ENCODE measurements at places on chromosomes 1 and 21.
A peak's percentile ranks its signal among the peaks of the same experiment; 100 is the strongest.

GRCh38 chr1:177880339-177880891 is 89.4 kb downstream of the SEC16B start:
- no peak for DNase-seq

DNA sequence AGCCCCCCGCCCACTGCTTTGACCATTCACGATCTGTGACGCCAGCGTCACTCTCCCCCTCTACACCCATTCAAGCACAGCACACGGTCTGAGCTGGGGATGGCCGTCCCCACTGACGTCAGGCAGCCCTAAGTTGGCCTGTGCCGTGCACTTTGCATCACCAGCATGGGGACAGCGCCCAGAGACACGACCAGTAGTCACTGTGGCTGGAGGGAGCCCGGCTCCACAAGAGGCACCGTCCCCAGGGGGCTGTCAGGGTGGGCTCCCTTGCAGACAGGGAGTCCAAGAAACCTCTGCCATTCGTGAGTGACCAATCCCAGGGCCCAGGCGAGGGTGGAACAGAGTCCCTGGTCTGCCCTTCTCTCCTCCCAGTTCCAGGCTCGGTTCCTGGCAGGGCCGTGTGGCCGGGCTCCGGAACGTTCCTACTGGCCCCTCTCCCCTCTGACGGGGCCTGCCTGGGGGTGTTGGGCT is 2.3 kb downstream of the KRTAP10-8 start:
- no peak for DNase-seq

DNA sequence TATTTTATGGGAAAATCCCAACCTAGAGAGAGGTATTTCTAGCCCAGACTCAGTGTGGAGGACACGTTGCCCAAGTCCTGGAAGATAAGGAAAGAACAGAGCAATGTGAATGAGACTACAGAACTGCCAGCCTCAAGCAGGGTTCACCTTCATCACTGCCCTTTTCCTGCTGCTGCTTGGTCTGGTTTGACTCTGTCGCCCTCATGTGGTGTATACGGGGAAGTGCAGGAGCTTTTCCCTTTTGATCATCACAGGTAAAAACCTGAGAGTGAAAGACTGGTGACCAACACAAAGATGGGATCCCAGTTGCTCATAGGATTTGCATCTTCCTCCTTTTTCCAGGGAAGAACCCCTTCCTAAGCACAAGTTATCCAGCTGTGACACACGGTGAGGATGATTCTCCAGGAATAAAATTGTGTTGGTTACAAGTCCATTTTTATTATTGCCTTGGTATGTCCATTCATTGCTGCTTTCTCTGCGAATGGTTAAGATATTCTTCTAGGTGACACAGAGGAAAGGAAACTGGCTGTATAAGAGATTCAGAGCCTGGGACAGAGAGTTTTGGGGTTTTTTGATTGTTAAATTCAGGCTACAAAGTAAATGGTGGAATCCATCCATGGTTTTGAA is 89.5 kb upstream of the CD53 start:
- peak; percentile 17 for DNase-seq

DNA sequence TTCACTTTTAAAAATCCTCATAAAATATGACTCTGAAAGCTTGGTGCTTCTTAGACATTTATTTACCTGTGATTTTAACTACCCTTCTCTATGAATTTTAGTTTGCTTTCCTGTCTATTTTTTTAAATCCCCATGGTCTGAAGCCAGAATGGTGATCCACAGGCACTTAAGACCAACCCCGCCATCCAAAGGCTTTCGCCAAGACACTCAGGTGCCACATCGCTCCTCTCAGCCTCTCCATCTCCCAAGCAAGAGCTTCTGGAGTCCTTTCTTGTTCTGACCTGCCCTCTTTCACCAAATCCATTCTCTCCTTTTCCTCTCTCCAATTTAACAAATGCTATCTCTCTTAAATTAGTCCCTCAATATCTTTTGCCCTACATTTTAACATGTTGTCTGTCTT is 464.6 kb downstream of the PCP4 start:
- DNase-seq, result no peak

DNA sequence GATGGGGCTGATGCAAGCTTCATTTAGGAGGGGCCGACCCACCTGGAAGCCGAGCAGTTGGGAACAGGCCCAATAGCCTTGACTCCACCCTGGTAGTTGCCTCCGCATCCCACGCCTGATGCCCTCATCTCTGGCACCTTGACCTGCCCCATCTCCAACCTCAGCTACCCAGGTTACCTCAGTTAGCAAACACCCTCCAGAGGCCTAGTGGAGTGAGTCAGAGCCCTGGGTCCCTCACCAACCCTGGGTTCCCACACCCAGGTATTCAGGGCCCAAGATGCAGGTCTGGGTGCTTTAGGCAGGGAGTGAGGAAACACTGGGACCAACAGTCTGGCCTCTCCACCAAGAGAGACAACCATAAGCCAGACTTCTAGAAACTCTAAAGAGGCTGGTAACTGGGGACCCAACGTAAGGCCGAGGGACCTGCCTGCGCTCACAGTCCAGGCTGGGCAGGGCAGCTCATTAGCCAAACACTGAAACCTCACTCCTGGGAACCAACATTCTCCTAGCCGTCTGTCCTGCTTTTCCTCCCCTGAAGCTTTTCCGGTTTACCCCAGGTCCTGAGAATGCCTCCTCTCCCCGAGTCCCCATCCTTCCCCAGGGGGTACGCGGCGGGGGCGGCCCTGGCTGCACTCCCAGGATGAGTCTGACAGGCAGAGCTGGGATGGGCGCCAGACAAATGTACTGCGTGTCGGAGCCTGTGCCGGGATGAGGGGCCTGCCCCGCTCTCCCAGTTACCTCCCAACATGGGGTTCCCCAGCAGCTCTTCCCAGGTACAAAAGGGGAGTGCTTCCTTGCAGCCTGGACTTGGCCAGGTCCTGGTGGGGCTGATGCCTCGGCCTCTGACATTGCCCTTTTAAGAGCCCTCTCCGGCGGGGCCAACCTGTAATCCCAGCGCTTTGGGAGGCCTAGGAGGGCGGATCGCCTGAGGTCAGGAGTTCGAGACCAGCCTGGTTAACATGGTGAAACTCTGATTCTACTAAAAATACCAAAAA is 8.9 kb upstream of the CELSR2 start:
- peak; percentile 54 for DNase-seq

DNA sequence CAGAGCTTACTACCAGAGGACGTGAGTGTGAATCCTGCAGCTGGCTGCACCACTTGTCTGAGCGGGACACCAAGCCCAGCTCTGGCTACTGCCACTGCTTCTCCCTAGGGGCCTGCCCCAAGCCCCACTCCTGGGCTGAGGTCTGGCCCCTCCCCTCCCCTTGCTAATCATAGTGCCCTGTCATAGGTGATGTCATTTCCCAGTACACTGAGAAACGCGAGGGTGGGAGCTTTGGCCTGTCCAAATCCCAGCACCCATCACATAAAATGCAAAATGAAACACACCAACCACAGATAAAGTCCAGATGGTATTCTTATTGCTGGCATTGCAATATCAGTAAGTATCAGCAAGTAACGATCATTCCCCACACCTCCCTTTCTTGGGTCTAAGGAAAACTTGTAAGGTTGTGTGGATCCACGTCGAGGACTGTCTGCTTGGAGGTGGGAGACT is 77.7 kb downstream of the TOMM20 start:
- DNase-seq, result no peak

DNA sequence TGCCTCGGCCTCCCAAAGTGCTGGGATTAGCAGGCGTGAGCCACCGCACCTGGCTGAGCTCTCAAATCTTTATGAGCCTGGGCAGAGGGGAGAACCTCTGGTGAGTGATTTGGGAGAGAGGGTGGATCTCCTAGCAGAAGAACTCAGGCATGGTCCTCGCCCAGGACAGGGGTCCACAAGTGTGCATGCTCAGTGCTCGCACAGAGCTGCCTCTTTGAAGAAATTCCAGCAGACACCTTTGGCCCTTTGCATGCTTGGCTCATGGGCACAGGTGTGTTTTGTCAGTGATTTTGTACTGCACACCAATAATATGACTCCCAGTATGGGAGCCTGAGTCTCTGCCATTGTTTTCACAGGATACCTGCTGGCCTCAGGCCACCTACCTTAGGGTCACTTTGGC is 11.8 kb upstream of the PRAMEF12 start:
- no peak for DNase-seq

DNA sequence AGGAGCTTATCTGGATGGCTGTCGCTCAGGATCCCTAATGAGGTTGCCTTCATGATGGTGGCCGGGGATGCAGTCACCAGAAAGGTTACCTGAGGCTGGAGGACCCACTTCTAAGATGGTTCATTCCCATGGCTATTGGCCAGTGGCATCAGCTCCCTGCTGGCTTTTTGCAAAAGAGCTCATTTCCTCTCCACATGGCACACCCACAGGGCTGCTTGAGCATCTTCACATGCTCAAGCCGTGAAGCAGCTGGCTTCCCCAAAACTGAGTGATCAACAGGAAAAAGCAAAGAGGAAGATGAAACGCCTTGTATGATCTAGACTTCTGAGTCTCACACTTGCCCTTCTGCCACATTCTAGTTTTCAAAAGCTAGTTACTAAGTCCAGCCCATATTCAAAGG is 124.6 kb upstream of the CXADR start:
- peak; percentile 34 for DNase-seq

DNA sequence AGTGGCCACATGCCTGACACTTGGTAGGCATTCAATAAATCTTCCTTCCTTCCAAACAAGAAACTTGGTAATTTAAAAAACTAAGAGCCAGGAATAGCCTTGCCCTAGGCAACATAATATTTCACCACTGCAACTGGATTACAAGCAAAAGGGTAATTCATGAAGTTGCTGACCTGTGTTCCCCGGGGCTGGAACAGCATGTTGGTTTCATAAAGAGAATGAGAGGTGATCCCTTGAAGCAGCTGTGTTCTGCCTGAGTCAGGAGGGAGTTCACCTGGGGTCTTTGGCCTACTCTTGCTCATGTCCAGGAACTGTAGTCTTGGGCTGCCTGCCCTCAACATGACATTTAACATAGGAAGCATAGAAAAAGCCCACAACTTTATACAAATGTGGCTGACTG is 329.0 kb upstream of the DAB1 start:
- no peak for DNase-seq

DNA sequence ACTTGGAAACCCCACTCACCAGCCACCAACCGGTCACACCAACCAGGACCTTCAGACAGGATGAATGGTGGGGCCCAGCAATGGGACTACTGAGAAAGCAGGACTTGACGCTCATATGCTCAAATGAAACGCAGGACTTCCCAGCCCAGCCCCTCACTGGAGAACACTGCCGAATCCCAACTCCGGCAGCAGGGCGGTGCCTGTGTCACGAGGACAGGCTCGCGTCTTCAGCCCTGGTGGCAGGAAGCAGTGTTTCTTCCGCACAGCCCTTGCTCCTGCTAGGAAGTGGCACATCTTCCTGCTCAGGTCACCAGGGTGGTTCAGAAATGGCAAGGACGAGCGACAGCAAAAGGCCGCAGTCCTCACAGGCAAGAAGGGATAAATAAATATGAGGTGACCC is 38.9 kb downstream of the CD58 start:
- no peak for DNase-seq

- DNase-seq, result no peak
Measured at GRCh38 chr1:100449477-100449876, 88.5 kb upstream of the GPR88 start.

- DNase-seq, result no peak
Measured at GRCh38 chr1:76867342-76868130, at the start of gene ST6GALNAC5. ST6GALNAC5 (plus strand) TSS chr1:76867480.

Data from hippocampal formation (tissue), 2 donors.